Stimulated activated CD4-positive, alpha-beta T cell treated with anti-CD3 and anti-CD28 coated beads, Interleukin-1b, Interleukin-23, amount 100 ng/mL, for 1 hour (primary cell): ENCODE measurements at places on chromosomes 4 and X.

GRCh38 chr4:73193659-73194058 is 64.9 kb downstream of the ANKRD17 start:
- DNase-seq: no peak

DNA sequence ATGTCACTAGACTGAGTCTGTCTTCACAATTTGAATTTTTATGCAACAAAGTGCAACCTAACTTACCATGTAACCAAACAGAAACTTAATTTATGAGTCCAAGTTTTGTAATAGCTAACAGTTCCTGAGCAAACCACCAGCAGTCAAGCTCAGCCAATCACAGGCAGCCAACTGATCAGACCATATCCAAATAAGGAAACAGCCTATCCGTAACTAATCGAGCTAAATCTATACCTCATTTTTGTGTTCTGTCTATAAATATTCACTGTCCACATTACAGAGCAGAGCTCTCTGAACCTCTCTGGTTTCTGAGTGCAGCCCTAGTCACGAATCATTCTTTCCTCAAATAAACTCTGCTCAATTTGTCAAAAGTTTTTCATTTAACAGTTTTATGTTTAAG is 367.6 kb downstream of the PRR32 start:
- no peak for DNase-seq

- DNase-seq: no peak
Observed at GRCh38 chrX:103697687-103698086, 11.2 kb upstream of the MORF4L2 start.

- no peak for DNase-seq
Observed at GRCh38 chr4:73662709-73663546, 42.7 kb upstream of the RASSF6 start.

- no peak for DNase-seq
Observed at GRCh38 chr4:17717301-17717700, 64.1 kb downstream of the FAM184B start.

- DNase-seq: no peak
Observed at GRCh38 chrX:115503099-115503498, 57.9 kb upstream of the PLS3 start.

DNA sequence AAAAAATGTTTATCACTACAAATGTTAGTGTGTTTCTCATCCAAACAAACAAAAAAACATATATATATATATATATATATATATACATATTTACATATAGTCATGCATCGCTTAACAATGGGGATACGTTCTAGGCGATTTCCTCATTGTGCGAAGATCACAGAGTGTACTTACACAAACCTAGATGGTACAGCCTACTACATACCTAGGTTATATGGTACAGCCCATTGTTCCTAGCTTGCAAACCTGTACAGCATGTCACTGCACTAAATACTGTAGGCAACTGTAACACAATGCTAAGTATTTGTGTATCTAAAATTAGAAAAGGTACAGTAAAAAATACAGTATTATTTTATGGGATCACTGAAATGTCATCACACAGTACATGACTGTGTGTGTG is 16.4 kb upstream of the TMSB4X start:
- no peak for DNase-seq

GRCh38 chr4:165542476-165542875 is 163.7 kb downstream of the CPE start:
- DNase-seq: no peak

DNA sequence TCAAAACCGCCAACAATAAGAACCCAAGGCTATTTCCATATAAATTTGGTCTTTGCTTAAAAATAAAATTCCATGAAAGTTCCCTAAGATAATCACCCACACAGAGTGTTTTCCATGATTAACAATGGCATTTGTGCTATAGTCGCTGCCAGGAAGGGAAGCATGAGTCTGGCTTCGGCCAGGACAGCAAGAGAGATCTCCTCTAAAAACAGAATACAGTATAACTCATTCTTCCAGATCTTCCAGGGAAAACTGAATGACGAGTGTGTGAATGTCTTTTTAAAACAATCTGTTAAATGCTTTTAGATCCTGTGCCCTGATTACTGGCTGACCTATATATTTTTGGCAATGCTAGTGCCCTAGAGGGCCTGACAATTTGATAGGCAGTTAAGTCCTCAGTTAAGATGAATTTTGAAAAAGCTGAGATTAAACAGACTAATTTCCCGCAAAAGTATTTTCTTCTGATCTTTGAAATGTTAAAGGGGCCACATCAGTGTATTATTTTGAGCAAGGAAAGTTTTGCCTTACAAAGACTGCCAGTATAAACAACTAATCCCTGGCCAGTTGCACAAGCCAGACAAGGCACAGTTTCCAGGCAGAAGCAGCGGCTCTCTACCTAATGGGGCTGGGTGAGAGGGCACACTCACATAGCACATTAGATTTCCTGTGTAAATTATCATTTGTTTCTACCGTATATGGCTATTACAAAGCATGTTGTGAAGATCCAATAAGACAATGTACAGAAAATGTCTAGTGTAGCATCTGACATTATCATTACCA is 127.3 kb downstream of the DCHS2 start:
- no peak for DNase-seq

- DNase-seq: no peak
Observed at GRCh38 chr4:85913931-85914694, 439.2 kb downstream of the ARHGAP24 start.

DNA sequence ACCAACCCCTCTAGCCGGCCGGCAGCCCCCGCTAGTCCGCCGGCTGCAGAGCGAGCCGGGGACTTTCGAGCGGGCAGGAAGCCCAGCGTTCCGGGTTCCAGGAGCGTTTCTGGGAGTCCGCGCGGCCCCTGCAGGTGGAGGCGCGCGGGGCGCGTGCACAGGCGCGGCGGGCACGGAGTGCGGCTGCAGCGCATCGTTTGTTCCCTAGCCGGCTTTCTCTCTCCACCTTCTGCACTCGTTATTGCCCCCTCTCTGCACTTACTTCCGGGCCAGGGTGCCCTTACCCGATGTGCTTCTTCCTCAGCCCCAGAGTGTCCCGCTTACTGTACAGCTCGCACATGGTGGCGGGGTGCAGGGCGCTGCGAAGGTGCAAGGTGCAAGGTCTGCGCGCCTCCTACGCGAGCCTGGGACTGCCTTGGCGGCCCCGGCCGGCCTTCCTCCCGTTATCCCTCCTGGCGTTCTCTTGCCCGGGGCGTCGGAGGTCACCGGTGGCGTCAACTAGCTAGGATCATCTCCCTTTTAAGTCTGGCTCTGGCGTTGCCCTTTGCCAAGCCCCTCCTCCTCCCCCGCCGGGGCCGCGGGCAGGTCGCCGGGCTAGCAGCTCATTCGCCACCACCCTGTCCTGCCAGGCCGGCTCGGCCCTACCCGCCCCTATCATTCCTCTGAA is at the start of gene ETNPPL:
Gene ETNPPL (minus strand): TSS at position 495 of the 667 bp plus-strand sequence. CDS start 155 bp downstream, at position 340.
- DNase-seq: no peak

- DNase-seq: no peak
Observed at GRCh38 chr4:16914208-16914607, 15.8 kb upstream of the LDB2 start.

DNA sequence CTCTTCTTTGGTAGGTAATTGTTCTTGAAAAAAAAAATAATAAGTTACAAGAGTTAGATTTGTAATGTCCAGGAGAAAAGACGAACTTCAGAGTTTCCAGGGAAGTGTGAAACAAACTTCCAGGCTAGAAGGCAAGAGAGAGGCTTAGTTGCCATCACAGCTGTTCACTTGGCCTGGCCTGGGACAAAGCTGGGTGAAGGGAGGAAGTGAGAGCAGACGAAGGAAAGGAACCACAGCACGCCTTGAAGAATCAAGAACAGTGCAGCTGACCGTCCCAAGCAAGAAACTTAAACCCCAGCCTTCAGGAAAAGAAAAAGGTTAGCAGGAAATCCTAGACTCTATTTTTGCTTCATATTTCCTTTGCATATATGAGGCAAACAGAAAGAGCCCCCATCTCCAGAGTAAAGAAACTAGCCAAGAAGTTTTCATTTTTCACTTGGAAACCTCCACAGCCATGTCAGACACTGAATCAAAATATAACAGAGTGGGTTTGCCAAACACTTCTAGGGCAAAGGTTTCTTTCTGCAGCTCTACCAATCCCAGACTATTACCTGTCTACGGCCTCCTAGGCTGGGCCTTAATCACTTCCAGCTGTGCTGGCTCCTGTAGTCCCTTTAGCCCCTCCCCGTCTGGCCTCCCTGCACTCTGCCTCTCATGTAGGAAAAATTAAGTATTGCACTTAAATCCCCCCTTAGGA is 209.6 kb downstream of the SPATA18 start:
- DNase-seq: no peak

- DNase-seq: no peak
Observed at GRCh38 chr4:2515830-2516550, 20.5 kb upstream of the FAM193A start.

- DNase-seq: no peak
Observed at GRCh38 chrX:20248592-20249192, 18.0 kb downstream of the RPS6KA3 start.

DNA sequence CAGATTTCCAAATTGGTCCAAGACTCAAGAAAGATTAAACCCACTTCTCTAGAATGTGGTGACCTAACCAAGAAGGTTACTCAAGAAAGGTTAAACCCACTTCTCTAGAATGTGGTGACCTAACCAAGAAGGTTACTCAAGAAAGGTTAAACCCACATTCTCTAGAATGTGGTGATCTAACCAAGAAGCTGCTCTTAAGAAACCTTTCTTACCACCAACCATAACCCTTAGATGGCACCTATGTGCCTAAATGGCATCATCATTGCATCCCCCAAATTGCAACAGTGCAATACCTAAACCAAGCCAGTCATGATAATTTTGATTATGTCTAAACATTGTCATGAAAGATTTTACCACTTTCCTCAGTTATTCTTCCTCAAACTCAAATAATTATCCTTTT is 49.2 kb downstream of the IDS start:
- no peak for DNase-seq

DNA sequence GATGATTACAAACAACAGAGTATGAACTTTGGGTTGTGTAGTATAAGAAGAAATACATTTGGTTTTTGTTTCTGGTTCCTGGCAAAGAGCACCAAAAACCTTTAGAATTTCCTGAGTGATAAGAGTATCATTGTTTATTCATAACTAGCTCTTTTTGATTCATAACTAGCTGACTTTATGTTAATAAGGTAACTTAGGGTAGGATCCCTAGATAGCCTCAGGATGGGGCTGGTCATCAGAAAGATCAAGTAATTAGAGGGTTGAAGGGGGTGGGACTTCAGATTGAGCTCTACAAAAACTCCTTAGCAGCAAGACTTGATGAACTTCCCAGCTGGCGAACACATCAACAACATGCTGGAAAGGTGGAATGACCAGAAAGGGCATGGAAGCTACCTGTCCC is 166.5 kb downstream of the SCFD2 start:
- no peak for DNase-seq

GRCh38 chr4:8405516-8405875 is 35.0 kb downstream of the ACOX3 start:
- no peak for DNase-seq

GRCh38 chr4:73964862-73965611 is 16.8 kb downstream of the PF4 start:
- no peak for DNase-seq

GRCh38 chrX:25858273-25858880 is 279.8 kb upstream of the MAGEB18 start:
- DNase-seq: no peak

GRCh38 chr4:3469386-3470243 is 6.5 kb downstream of the DOK7 start:
- DNase-seq: no peak

DNA sequence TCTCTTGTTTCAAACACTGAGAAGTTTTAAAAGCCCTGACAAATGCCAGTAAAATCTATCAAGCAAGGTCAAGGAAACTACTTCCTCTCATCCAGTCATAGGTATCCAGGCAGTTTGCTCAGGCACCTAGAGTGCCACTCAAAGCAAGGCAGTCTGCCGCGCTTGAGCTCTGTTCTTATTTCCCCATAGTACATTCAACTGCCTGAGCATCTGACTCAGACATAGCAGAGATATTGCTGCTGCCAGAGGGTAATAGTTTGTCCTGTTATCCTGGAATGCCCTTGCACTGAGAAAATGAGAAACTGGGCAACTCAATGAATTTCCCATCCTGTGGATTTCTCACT is 16.1 kb upstream of the ATP8A1 start:
- DNase-seq: no peak

DNA sequence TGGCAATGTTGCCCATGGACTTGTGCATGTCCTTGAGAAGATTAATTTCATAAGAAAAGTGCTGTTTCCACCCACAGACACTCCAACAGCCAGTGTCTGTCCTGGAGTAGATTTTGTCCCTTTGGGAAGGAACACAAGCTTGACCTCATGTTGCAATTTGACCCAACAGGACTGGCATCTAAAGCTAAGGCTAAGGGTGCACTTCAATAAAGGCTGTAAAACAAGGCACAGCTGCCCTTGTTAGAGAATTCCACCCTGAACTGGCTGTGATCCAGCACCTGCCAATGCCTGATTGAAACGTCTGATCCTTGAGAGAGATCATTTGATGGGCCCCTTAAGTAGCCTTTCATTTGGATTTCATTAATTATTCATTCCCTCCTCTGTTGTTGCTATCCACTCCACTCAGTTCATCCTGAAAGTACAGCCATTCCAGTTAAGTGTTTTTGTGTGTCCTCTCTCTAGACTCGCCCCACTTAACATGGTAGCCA is 56.2 kb downstream of the CD99L2 start:
- DNase-seq: no peak

DNA sequence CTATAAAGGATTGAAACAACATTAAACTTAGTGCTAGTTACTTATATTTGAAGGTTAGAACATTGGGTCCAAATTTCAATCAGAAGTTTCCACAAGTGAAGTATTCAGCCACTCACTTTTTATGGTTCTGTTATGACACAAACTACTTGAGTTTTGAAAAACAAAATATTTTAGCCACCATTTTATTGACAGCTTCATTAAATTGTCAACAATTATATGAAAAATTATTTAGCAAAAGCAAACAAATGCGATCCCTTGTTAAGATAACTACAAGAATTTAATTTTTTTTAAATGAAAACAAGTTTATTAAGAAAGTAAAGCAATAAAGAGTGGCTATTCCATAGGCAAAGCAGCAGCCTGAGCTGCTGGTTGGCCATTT is 3.1 kb downstream of the CXCL2 start:
- DNase-seq: no peak

- DNase-seq: no peak
Observed at GRCh38 chr4:169167957-169168858, 102.5 kb downstream of the SH3RF1 start.

DNA sequence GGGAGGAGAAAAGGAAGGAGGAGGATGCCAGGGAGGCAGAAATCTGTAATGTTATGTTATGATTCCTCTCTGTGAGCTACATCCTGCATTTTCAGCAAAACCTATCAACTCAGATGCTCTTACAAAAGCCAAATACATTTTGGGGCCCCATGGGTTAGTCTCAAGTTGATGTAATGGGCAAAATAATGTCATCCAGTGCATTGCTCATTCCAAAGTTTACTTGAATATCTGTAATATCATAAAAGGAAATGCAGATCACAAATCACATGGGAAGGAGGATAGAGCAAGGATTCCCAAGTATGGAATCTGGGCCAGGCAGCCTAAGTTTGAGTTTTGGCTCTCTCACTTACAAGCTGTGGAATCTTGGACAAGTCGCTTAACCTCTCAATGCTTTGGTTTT is 74.9 kb upstream of the SOD3 start:
- DNase-seq: no peak

DNA sequence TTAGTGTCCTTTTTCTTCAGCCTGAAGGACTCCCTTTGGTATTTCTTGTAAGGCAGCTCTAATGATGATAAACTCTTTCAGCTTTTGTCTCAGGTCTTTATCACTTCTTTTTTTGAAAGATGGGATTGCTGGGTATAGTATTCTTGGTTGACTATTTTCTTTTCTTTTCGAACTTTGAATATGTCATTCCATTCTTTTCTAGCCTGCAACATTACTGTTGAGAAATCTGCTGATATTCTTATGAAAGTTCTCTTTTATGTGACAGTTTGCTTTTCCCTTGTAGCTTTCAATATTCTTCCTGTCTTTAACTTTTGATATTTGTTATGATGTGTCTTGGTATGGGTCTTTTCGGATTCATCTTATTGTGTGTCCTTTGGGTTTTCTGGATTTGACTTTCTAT is 107.6 kb upstream of the SRD5A3 start:
- DNase-seq: no peak
